ENCODE measurements at places on chromosomes 11 and 22.

DNA sequence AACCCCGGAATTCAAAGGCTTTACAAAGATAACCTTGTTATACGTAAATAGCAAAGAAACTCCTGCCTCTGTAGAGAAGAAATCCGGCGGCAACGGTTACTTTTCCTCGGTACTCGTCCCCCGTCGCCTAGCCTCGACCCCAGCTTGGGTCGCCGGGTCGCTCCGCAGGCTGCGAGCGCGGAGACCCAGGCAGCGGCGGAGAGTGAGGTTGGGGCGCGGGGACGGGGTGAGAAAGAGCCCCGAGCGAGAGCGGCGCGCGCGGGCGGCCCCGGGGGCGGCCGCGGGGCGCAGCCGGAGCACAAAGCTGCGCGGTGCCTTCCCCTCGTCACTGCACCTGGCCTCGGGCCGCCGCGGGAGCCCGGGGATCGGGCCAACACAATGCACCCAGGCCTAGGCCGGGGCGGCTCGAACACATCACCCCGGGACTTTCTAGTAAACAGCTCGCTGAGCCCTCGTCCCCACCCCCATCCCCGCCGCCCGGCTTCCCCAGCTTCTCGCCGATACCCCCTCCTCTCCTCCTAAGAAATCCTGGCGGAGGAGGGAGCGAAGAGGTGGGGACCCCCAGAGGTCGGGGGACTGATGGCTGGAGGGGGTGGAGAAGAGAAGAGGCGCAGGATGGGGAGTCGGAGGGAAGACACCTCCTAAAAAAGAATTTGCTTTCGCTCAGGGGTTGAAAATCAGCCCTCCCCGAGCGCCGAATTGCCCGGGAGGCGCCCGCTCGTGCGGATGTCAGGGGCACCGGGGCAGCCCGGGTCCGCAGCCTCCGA, 845 bp downstream of the MPPED2 start:
- DNase-seq, result peak; percentile 5

DNA sequence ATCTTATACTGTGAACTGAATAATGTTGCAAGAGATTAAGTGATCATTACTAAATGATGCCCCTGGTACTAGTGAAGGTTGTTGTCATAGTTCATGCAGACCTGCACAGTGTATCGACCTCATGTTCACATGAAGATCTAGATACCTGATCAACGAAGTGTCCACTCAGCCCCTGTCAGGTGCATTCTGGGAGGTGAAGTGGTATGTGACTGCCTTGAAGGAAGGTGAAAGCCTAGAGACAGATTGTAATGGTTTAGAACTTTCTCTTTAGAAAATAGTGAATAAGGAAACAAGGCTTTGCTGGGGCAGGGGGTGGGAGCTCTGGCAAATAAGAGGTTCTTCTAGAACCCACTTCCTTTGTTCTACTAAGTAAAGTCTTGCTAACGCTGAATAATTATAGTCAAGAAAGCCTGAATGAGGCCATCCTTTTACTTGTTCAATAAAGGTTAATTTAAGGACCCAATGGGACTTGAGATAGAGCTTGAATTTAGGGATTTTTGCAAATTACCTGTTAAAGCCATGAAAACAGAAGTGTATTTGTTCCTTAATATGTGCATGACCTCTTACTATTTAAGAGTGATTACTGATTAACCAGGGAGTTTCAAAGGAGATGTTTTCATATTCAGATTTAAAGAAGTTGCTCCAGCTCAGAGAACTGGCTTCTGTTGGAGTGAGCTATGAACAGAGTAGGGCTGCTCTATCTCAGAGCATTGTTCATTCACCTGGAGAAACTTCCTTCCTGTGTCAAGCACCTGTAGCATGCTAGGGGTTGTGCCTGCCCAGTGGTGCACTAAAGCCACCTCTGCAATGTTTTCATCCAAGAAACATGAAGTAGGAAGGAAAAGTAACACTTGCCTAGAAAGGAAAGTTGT, 45.3 kb downstream of the C22orf31 start:
- DNase-seq, result no peak

- no peak for DNase-seq
Observed at GRCh38 chr11:70448983-70449567, 50.7 kb downstream of the CTTN start.

DNA sequence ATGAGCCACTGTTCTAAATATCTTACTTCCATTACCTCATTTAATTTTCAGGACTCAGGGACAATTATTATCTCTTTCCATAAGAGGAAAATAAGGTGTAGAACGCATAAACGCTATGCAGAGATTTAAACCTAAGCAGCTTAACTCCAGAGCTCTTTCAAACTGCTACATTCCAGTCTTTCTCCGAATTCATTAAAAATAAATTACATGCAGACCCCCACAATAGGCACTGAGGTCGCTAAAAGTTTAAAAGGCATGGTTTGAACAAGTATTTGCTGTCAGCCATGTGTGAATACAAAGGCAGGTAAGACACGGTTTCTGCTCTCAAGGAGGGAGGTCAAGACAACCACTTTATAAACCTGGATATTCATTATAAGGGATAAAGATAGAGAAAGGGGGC, 983 bp downstream of the NARS2 start:
- no peak for DNase-seq

DNA sequence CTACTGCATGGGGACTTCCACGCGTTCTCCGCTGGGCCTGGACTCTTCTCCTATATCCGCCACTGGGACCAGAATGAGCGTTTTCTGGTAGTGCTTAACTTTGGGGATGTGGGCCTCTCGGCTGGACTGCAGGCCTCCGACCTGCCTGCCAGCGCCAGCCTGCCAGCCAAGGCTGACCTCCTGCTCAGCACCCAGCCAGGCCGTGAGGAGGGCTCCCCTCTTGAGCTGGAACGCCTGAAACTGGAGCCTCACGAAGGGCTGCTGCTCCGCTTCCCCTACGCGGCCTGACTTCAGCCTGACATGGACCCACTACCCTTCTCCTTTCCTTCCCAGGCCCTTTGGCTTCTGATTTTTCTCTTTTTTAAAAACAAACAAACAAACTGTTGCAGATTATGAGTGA, 7.7 kb downstream of the SLC3A2 start:
- DNase-seq, result no peak

DNA sequence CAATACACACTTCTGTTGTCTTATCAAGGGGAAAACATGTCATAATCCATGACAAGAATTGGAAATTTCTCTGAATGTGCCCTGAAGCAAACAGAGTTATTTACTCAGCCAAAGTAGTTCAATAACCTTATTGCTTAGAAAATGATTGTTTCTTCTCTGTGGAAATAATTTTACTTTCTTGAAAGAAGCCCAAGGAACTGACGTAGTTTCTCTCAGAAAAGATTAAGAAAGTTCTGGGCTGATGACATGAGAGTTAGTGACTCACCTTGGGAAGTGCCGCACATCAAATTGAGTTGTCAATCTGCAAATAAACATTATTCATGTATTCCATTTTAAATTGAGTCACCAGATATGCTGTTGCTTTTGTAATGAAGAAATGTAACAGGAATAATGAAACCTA, 418.6 kb upstream of the LRRC4C start:
- no peak for DNase-seq

DNA sequence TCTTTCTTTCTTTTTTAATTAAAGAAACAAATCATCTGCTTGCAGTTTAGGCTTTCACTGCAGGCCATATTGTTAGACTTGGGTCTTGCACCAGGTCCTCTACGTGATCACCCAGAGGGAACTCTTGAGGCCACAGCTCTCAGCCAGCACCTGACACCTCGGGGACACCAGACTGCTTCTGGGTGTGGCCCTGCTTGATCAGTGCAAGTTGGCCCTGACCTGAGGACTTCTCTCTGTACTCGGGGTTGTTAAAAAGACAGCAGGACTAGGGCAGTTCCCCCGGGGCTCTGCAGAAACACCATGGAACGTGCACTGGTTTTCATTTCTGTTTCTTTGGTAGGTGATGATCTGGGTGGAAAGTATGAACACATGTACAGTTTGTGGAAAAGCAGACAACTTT, 51.2 kb upstream of the MYO18B start:
- no peak for DNase-seq

GRCh38 chr11:19632499-19632834, 80.2 kb upstream of the NAV2 start:
- DNase-seq, result no peak

DNA sequence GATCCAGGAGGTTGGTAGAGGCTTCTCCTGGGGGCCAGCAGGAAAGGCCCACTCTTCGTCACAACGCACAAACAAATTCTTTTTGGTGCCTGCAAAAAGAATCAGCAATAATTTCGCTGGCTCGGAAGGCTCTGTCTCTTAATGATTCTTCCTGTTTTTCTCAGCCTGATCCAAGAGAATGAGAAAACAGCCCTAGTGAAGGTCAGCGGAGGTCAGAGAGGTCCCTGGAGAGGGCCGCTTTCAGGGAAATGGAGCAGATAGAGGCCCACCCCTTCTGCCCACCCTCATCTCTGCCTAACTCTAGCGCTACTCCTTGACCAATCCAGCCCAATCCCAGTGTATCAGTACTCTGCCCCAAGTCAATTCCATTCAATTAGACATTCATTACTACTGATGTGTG, 19.2 kb downstream of the LRRC55 start:
- DNase-seq, result no peak

GRCh38 chr22:49266561-49267519, 560.8 kb downstream of the BRD1 start:
- no peak for DNase-seq

DNA sequence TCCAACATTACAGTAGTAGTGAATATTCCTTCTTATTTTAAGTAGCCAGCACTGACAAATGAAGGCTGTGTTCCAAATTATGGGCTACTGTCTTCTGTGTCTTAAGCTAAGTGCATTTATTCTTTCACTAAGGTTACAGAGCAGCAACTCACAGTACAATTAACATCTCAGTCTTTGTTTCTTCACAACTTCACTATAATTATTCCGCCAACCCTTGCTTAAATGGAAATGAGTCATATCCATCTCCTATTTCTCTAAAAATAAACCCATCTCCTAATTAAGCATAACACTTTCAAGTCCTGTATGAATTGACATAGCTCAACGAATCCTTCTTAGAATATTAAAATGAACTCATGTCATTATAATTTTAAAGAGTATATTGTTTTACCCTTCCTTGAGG, 6.7 kb downstream of the ETS1 start:
- DNase-seq, result no peak
